ENCODE measurements at places on chromosomes 3 and 15. TPM values are rescaled to one million over a fixed set of nuclear protein-coding genes. Genes with fewer than 3 reads are reported as not detected.
A peak's percentile ranks its signal among the peaks of the same experiment; 100 is the strongest.

Gene CEMIP
- 16.4 TPM for total RNA-seq

DNA sequence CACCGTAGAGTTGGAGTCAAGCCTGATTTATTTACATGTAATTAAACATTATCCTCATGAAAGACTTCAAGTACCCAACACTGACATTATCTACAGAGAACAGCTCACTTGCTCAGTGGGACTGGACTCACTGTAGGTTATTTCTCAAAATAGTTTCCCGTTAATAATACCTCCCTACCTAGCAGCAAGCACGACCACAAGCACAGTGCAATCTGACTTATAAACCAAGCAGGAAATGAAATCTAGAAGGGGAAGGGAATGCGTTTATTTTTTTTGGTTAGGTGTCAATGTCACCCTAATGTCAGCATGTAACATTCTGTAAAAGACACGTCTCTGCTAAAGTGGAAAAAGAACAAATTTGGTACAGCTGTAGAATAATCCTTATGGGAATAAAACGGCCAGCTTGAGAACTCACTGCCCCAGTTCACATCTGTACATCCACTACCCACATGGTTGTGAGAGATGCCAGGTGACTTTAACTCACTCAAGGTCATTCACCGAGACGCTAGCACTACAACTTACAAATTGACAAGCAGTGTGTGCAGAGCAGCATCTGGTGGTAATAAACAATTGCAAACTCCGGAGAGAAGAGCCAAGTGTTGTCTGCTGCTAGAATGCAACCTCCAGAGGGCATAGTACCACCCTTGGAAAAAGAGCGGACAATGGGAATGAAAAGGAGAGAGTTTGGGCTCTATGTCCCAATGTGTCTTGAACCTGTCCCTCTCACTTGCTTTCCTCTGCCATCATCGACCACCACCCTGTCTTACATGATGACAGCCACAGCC, 242.5 kb downstream of the CADPS start:
- peaks cover 7% of the 10 kb centered on the region for H3K4me1 ChIP-seq
- H3K27ac ChIP-seq = no peak overlapping the region
- no peaks in the 10 kb centered on the region for H3K36me3 ChIP-seq
- H3K4me3 ChIP-seq = no peak overlapping the region

GRCh38 chr15:34085746-34086145, 15.9 kb downstream of the EMC7 start:
- H3K4me1 ChIP-seq = no peaks in the 10 kb centered on the region
- no peaks in the 10 kb centered on the region for H3K27me3 ChIP-seq
- no peak overlapping the region for H3K4me3 ChIP-seq
- H3K27ac ChIP-seq = no peak overlapping the region
- no peak for DNase-seq

DNA sequence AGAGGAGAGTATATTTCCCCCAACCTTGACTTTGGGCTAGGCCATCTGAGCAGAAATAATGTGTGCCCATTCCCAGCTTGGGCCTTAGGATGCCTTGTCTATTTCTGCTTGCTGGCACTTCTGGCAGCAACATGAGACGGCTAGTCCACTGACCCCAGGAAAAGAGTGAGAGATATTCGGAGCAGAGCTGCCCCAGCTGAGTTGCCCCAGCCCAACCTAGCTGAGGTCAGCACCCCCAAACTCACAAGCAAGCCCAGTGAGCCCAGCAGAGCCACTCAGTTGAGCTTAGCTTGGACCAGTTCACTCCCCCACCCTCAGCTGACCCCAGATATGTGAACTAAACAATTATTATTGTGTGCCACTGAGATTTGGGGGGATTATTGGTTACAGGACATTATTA, 20.2 kb downstream of the ITGA11 start:
- no peaks in the 10 kb centered on the region for H3K36me3 ChIP-seq
- H3K4me1 ChIP-seq = no peaks in the 10 kb centered on the region
- peak; percentile 44 for DNase-seq
- no peak overlapping the region for H3K4me3 ChIP-seq
- no peaks in the 10 kb centered on the region for H3K27me3 ChIP-seq

- no peak overlapping the region for H3K4me3 ChIP-seq
- no peaks in the 10 kb centered on the region for H3K27me3 ChIP-seq
- H3K27ac ChIP-seq = peak overlapping the region; percentile 5
- H3K4me1 ChIP-seq = peaks cover 70% of the 10 kb centered on the region
- no peak for DNase-seq
Observed at GRCh38 chr15:68809517-68809916, 11.2 kb downstream of the ANP32A start.

GRCh38 chr3:37511463-37511920, 337.1 kb upstream of the LRRFIP2 start:
- peaks cover 32% of the 10 kb centered on the region for H3K36me3 ChIP-seq
- DNase-seq = no peak
- H3K27me3 ChIP-seq = no peaks in the 10 kb centered on the region
- H3K27ac ChIP-seq = no peak overlapping the region
- no peak overlapping the region for H3K4me3 ChIP-seq

Gene P2RY14
- total RNA-seq = 0.14 TPM

Measured in type B pancreatic cell (in vitro differentiated cells).